Aorta (tissue), 5 donors: ENCODE measurements at places on chromosomes 11 and 22. TPM values are rescaled to one million over a fixed set of nuclear protein-coding genes. Genes with fewer than 3 reads are reported as not detected.

The ROBO4 gene
- 19.7 TPM for total RNA-seq

The SLC7A4 gene
- total RNA-seq = not detected

DNA sequence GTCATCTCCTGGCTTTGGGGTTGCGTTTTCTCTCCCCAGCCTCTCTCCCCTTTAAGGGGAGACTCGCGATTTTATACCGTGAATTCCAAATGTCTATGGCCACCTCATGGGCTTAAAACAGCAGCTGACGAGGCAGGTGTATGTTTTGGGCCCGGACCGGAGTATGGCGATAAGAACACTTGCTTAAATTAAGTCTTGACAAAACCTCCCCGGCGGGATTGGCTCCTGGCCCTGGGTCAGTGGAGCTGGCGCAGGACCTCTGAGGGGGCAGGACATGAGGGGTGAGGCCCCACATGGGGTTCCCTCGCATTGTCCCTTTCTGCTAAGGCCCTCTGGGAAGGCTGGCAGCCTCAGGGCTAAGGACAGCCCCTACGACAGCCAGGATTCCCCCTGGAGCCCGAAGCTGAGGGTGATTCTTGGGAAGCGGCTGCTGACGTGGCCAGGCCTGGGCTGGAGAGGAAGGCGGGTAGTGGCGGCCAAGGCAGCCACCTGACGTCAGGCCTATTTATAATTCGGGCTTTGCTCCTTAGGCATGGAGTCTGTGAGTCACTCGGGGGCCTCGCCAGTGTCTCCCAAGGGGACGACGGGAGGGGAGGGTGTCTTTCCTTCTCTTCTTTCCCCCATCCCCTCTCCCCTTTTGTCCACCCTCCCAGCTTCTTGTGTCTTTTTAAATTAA, 12.7 kb downstream of the MYO18B start:
- peak overlapping the region; percentile 1 for H3K27ac ChIP-seq
- no peaks in the 10 kb centered on the region for H3K4me1 ChIP-seq
- peak; percentile 94 for DNase-seq

- no peaks in the 10 kb centered on the region for H3K36me3 ChIP-seq
- DNase-seq = no peak
- H3K27ac ChIP-seq = no peak overlapping the region
- H3K4me1 ChIP-seq = no peaks in the 10 kb centered on the region
- H3K27me3 ChIP-seq = no peaks in the 10 kb centered on the region
These were observed 28.4 kb downstream of the CDON start for GRCh38 chr11:126034039-126034932.

- H3K27ac ChIP-seq = no peak overlapping the region
- H3K27me3 ChIP-seq = no peaks in the 10 kb centered on the region
- H3K4me1 ChIP-seq = no peaks in the 10 kb centered on the region
- DNase-seq = no peak
These were observed 1.6 kb upstream of the TMPRSS13 start for GRCh38 chr11:117930668-117931330.

GRCh38 chr11:18733202-18733601, 7.2 kb upstream of the IGSF22 start:
- H3K36me3 ChIP-seq = no peaks in the 10 kb centered on the region
- H3K27me3 ChIP-seq = no peaks in the 10 kb centered on the region
- no peak for DNase-seq
- H3K4me1 ChIP-seq = no peaks in the 10 kb centered on the region

DNA sequence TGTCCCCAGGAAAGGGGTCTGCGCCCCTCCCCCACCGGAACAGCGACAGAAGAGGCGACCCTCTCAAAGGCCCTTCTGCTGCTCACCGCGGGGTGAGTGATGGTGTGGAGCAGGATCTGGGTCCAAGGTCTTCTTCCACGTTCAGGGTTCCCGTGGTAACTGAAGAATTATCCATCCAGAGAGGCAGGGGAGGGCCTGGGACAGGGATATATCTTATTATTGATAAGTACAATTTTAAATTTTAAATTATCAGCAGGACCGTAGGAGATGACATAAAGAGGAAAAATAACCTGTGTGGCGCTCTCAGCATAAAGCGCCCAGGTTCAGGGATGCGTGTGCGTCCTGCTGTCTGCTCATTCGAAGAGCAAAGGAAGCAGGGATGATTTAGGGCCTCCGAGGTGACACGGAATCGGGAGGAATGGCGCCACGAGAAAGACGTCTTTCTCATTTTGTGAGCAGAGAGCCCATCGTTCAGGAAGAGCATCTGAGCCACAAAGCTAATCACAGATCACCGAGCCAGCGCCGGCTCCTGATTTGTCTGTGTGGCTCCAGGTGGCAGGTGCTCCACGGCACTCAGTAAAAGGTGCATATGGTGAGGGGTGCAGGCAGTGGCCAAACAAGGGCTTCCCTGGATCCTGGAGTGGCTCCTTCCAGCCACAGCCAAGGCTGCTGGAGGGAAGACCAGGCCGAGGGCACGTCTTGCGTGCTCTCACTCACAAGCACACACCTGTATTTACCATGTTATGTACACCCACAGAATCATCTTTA, 19.3 kb downstream of the KRTAP5-5 start:
- H3K27ac ChIP-seq = no peak overlapping the region
- no peaks in the 10 kb centered on the region for H3K4me1 ChIP-seq

- DNase-seq = no peak
- H3K4me1 ChIP-seq = no peaks in the 10 kb centered on the region
- no peak overlapping the region for H3K27ac ChIP-seq
These were observed 45.7 kb downstream of the APOL1 start for GRCh38 chr22:36298601-36299000.

DNA sequence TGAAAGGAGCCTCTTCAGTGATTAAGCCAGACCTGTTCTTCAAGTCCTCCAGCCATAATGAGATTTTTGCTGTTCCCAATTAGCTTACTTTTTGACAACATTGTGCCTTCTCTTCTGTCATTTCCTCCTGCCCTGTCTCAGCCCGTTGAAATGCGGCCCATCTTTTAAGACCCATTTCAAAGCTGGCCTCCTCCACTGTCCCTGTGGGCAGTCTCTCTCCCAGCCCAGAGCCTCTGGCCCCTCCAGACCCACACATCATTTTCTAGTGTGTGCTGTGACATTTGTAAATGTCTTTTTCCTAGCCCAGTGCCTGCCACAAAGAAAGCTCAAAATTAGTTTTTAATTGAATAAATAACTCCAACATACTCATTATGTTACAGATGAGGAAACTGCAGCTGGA, 70.9 kb downstream of the BUD13 start:
- no peak overlapping the region for H3K27ac ChIP-seq
- H3K27me3 ChIP-seq = no peaks in the 10 kb centered on the region
- no peak for DNase-seq
- no peaks in the 10 kb centered on the region for H3K36me3 ChIP-seq
- H3K4me1 ChIP-seq = no peaks in the 10 kb centered on the region

GRCh38 chr22:34800260-34800980, 265.5 kb upstream of the ISX start:
- H3K4me3 ChIP-seq = no peak overlapping the region
- no peaks in the 10 kb centered on the region for H3K27me3 ChIP-seq
- H3K36me3 ChIP-seq = no peaks in the 10 kb centered on the region
- no peak for DNase-seq

GRCh38 chr11:2769409-2770095, 69.8 kb upstream of the KCNQ1OT1 start:
- H3K27me3 ChIP-seq = no peaks in the 10 kb centered on the region
- no peak for DNase-seq
- H3K4me1 ChIP-seq = no peaks in the 10 kb centered on the region
- H3K4me3 ChIP-seq = no peak overlapping the region
